ENCODE measurements at places on chromosomes 12 and 14.

GRCh38 chr12:71237128-71237527 is 79.3 kb upstream of the TSPAN8 start:
- no peak for DNase-seq

DNA sequence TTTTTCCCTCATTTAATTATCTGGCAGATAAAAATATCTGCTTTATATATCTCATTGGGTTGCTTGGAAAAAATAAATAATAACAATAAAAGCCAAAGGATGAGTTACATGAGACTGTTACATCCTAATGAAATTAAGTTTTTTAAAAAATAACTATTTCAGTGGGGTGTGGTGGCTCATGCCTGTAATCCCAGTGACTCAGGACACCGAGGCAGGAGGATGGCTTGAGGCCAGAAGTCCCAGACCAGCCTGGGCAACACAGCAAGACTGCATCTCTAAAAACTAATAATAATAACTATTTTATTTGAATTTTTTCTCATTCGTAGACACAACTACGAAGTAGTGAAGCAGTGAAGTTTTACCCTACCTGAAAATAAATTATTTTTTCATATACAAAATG is 103.3 kb downstream of the BCAT1 start:
- DNase-seq: no peak

DNA sequence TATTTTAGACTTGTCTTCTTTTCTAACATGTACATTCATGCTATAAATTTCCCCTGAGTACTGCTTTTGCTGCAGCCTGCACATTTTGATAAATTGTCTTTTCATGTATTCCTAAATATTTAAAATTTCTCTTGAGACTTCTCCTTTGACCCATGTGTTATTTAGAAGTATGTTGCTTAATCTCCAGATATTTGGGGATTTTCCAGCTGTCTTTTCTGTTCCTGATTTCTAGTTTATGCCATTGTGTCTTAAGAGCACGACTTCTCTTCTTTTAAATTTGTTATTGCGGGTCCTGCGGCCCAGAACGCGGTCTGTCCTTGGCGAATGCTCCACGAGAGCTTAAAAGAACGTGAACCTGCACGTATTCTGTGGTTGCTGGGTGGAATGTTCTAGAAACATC is 136.4 kb downstream of the KIF26A start:
- DNase-seq: no peak

DNA sequence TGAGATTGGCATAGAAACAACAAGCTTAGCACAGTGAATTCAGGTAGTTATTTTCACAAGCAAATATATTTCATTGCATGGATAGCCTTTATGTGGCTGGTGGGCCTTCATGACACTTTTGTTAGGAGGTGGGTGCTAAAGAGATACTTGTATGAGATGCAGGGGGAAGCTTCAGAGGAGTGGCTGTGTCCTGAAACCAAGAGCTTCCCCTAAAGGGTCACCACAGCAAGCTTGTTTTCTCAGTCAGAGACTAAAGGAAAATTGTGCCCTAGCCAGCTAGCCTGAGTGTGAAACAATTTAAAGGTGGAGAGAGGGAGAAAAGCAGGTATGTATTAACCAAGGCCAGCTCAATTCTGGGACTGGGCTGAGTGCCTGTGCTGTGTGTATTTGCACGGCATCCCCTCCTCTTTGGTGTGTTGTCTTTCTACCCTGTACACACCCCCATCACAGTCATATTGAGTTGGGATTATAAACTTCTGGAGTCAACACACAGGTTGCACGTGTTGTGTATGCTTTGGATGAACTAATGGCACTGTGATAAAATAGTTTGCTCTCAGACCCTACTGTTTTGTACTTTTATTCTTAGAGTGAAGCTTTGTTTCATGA is 79.2 kb downstream of the RASSF8 start:
- DNase-seq: no peak

GRCh38 chr14:79502751-79503148 is 708.6 kb downstream of the DIO2 start:
- DNase-seq: no peak

- DNase-seq: no peak
These were observed 715 bp downstream of the KLRC4 start for GRCh38 chr12:10408842-10409241.

DNA sequence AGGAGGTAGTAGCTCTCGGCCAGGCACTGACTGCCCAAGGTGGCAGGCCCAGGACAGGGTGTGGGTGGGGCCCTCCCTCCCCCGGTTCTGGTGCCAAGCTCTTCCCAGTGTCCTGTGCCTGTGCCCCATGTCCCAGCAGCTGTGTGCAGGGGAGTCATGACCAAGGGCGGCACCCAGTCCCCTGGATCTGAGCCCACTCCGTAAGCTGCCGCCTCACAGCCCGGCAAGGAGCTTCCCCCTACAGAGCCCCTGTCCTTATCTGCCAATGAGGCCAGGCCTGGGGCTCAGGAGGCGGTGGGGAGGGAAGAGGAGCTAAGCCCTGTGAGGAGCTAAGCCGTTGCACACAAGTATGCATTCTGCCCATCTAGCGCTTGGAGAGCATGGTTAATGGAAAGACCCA is 5.6 kb upstream of the C14orf180 start:
- no peak for DNase-seq

GRCh38 chr14:103087343-103087835 is 3.4 kb downstream of the LBHD2 start:
- no peak for DNase-seq

DNA sequence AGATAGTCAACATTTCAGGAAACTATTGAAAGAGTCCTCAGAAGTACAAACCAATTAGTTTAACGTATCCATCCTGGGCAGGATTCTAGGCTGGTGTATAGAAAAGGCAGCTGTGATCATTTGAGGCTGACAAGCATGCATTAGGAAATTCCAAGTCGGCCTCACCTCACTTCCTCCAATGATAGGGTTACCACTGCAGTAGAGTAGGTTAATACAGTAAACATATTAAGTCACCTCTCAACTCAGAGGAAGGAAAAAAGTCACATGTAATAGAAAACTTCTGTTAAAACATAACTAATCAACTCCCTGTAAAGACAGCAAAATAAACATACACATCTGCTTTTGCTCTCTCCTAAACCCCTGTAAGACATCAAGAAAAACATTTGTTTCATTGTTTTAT is 33.5 kb downstream of the MED13L start:
- DNase-seq: no peak

Data from stimulated activated CD4-positive, alpha-beta T cell treated with anti-CD3 and anti-CD28 coated beads, Interleukin-4, amount 100 ng/mL, for 24 hours (primary cell).